Hematopoietic multipotent progenitor cell treated with erythropoietin and hydrocortisone succinate and interleukin-3 and kit ligand, for 8 days (in vitro differentiated cells): ENCODE measurements at places on chromosomes 13 and 19.
A peak's percentile ranks its signal among the peaks of the same experiment; 100 is the strongest.

DNA sequence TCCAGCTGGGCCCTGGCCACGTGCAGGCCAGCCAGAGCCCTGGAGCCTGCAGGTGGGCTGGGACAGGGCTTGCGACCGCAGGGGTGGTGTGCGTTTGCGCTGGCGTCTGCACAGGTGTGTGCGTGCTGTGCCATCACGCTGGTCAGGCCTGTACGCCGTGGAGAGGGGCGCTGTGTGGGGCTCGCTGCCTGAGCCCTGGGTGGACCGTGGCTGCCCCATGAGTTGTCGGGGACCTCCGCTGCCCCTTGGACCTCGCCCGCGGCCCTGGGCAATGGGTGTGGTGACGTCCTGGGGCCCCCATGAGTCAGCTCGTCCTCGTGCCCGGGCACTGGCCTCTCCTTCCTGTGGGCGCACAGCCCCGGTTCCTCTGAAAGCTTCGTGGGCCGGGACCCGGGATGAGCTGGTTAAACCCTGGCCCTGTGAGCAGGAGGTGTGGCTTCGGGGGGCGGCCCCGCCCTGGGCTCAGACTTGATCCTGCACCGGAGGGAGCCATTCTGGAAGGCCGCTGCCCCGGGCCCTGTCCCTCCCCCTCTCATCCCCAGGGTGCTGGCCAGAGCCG is 6.8 kb downstream of the CSNK1G2 start:
- no peak for DNase-seq

GRCh38 chr19:38904581-38905539 is 5.1 kb downstream of the NFKBIB start:
- no peak for DNase-seq

DNA sequence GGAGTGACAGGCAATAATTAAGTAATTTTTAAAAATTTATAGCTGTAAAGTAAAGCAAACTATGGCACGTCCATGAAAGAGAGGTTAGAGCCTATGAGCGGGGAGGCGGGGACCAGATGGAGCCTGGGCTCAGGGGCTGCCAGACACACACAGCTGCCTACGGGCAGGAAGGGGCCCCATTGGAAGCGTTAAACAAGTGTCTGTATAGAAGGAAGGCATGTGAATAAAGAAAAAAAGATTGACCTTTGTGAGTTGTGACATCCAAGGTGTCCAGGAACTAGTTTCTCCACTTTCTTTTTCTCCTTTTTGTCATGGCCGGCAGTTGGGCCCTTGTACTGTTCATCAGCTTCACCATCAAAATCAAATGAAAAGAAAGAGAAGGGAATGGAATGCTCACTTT is 56.8 kb downstream of the LRCH1 start:
- no peak for DNase-seq

DNA sequence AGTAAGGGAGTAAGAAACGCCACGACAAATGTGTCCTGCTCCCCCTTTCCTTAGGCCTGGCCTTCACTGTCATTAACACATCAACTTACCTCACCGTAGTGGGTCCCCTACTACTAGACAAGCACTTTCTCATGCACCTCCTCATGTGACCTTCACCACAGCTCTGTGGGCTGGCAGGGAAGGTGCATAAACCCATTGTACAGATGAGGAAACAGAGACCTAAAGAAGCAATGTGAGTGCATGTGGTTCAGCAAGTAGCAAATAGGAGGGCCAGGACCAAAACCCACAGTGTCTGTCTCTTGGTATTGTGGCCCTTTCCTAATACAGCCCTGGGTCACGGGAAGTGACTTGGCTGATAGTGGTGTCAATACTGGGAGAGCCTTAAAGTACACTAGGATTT is 5.3 kb downstream of the CCDC70 start:
- no peak for DNase-seq

GRCh38 chr19:1591421-1592023 is 1.1 kb downstream of the MBD3 start:
- DNase-seq: no peak

GRCh38 chr13:113058988-113059850 is 46.4 kb upstream of the F7 start:
- no peak for DNase-seq

DNA sequence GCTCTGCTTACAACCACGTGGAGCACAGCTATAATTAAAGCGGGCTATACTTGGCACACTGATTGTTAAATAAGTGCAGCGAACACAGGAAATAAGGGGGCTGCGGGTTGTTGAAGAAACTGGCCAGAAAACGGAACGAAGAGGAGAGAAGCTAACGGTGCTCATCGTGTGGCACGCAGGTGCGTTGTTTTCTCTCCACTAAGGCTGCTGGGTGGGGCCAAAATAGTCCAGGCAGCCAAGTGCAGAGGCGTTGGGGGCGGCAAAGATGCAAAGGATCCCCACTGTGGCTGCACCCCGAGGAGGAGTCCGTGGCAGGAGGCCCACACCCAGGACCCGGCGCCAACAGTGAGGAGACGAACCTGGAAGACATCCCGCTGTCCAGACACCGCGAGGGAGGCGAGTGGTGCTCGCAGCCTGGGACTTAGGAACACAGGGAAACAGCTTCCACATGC is 8.1 kb upstream of the ARL11 start:
- no peak for DNase-seq

DNA sequence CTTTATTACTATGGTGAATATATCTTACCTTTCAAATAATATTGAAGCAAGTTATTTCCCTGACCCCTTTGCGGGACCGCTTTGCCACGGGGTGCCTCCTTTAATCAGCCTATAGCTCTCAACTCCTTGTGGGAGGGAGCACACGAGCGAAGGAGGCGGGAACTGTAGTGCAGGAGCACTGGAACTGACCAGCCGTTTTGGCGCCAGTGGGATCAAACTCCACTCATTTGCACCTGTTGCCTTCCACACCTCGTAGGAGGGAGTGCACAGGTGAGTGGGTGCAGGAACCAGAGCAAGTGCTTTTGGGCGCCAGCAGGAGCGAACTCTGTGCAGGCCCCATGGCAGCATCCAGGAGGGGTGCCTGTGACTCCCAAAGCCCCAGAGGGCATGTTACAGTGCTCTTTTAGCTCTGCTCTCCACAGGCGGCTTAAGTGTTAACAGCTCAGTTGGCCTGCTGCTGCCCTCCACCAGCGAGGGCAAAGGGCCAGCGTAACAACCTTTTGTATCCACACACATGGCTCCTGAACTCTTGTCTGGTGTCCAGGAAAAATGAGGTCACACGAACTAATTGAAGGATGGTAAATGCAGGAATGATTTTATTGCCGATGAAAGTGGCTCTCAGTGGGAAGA is 206.9 kb downstream of the GGACT start:
- no peak for DNase-seq

DNA sequence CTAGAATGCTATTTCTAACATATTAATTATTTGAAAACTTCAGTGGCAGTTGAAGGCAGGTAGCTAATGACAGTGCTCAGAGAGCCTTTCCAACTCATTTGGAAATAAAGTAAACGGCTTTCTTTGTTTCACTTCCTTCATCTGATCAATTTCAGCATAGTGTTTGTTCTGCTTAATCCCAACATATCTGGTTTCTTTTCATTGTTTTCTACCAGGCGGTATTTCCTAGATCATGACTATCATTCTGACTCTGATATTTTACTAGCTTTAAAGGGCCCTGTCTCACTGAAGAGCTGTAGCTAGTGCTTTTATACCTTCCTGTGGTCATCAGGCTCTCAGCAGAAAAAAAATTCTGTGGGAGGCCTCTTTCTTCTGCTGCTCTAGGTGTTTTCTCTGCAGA is 178.6 kb downstream of the RBM26 start:
- DNase-seq: no peak

- DNase-seq: peak; percentile 14
Measured at GRCh38 chr13:44197791-44198770, 175.5 kb upstream of the SERP2 start.

DNA sequence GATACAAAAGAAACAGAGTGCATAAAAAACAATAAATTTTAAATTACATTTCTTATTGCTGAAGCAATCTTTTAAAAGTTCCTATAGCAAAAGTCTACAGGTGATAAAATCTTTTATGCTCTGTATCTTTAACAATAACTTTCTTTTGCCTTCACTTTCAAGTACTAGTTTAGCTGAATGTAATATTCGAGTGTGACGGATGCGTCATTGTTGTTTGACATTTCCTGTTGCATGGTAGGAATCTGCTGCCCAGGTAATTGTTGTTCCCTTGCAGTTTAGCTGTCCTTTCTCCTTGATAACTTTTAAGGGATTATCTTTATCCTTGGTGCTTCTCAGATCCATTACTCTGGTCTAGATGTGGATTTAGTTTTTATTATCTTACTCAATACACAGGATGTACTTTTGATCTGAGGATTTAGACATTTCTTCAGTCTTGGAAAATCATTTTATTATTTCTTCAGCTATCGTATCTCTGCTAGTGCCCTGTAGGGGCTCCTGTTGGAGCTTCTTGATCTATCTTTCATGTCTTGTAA is 2.1 kb upstream of the CPB2 start:
- no peak for DNase-seq

GRCh38 chr13:50152655-50153309 is 137.5 kb downstream of the KCNRG start:
- no peak for DNase-seq

GRCh38 chr19:30691819-30692166 is 319.6 kb downstream of the ZNF536 start:
- no peak for DNase-seq

DNA sequence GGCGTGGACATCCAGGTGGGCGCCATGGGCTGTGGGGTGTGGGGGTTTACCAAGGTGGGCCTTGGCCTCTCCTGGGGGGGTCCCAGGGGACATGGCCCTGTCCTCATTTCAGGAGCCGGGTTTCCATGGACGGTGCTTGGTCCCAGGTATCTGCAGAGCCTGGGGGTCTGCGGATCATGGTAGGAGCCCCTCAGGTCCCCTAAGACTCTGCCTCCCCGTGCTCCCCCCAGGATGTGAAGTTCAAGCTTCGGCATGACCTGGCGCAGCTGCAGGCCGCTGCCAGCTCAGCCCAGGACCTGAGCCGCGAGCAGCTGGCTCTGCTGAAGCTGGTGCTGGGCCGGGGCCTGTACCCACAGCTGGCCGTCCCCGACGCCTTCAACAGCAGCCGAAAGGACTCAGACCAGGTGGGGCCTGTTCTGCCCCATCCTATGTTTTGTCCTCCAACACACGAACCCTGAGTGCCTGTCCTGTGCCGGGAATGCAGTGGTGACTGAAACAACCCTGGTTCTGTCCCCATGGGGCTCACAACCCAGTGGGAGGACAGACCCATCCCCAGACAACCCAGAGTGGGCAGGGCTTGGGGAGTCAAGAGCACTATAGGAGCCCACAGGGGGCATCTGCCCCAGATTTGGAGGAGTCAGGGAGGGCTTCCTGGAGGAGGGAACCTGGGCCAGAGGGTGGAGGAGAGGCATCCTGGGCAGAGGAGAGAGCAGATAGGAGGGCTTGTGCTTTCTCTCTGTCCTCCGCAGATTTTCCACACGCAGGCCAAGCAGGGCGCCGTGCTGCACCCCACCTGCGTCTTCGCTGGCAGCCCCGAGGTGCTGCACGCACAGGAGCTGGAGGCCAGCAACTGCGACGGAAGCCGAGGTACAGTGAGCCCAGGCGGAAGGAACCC is 26.8 kb downstream of the DHX34 start:
- DNase-seq: no peak

- no peak for DNase-seq
Measured at GRCh38 chr19:7830272-7830771, 304 bp downstream of the EVI5L start.

GRCh38 chr13:62171697-62172096 is 756.0 kb upstream of the PCDH20 start:
- no peak for DNase-seq

GRCh38 chr13:53266757-53267156 is 238.1 kb downstream of the OLFM4 start:
- DNase-seq: no peak

DNA sequence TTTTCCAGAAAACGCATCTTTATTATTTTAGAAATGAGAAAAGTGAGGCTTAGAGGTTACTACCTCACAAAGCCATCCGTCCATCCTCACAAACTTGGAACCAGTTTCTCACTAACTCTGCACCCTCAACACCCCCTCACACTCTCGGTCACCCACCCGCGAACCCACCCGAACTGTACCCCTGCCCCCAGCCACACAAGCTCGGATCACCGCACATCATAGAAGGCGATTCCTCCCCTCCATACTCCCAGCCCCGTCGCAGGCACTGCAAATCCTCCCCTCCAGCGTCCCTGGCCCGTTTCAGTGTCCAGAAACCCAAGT is 238 bp downstream of the ZNF260 start:
- no peak for DNase-seq
